Brain (organoid and tissue), 16 donors: ENCODE measurements at places on chromosomes 5 and 9.

- peak; percentile 54 for DNase-seq
Measured at GRCh38 chr9:109411798-109412352, 86.2 kb downstream of the PTPN3 start.

DNA sequence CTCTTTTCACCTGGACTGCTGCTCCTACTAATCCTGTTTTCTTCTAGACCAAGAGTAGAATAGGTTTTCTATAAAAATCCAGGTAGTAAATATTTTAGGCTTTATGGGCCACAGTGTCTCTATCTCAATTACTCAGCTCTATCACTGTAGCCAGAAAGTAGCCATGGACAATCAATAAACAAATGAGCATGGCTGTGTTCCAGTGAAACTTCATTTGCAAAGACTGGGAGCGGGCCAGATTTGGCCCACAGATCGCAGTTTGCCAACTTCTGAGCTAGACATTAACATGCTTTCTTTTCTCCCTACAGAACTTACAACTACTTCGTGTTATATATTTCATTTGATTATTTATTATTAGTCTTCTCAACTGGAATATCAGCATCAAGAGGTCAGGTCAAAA is 30.2 kb downstream of the BRINP1 start:
- peak; percentile 43 for DNase-seq

- no peak for DNase-seq
Measured at GRCh38 chr5:143370440-143370839, 33.0 kb downstream of the NR3C1 start.

- no peak for DNase-seq
Measured at GRCh38 chr5:9058161-9058560, 487.7 kb downstream of the SEMA5A start.

- no peak for DNase-seq
Measured at GRCh38 chr5:59008816-59009473, 426.1 kb downstream of the RAB3C start.

- no peak for DNase-seq
Measured at GRCh38 chr5:154714266-154714986, 40.8 kb upstream of the LARP1 start.

GRCh38 chr5:60415443-60415842 is 284.5 kb downstream of the DEPDC1B start:
- DNase-seq: no peak

GRCh38 chr9:72351538-72352453 is 13.2 kb downstream of the ZFAND5 start:
- DNase-seq: no peak

- DNase-seq: no peak
Measured at GRCh38 chr5:43242196-43242595, 50.2 kb downstream of the NIM1K start.

DNA sequence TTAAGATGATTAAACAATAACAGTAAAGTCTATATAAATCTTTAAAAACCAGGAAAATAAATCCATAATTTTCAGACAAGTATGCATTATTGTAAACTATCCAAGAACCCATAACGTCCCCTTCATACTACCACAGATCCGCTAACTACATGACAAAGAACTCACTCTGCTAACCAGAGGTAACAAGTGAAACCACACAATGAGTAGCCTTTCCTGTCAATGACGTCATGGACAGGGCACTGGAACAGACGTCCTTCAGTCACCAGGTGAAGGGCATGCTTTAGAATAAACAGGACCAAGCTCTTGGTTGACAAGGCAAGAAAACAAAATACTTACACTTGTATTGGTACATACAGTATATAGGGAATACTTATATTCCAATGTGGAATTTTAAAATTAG is 45.2 kb downstream of the RNF130 start:
- no peak for DNase-seq

DNA sequence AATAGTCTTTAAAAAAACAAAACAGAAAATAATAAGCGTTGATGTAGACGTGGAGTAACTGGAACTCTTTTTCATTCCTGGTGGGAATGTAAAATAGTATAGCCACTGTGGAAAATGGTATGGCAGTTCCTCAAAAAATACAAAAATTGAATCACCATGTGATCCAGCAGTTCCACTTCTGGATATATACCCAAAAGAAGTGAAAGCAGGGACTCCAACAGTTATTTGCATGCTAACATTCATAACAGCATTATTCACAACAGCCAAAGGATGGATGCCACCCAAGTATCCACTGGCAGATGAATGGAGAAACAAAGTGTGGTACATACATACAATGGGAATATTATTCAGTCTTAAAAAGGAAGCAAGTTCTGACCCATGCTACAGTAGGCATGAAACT is 4.2 kb upstream of the PHF2 start:
- DNase-seq: no peak

GRCh38 chr9:23412458-23412857 is 413.6 kb downstream of the ELAVL2 start:
- peak; percentile 58 for DNase-seq

GRCh38 chr5:42691413-42691937 is 65.1 kb upstream of the CCDC152 start:
- DNase-seq: peak; percentile 35

DNA sequence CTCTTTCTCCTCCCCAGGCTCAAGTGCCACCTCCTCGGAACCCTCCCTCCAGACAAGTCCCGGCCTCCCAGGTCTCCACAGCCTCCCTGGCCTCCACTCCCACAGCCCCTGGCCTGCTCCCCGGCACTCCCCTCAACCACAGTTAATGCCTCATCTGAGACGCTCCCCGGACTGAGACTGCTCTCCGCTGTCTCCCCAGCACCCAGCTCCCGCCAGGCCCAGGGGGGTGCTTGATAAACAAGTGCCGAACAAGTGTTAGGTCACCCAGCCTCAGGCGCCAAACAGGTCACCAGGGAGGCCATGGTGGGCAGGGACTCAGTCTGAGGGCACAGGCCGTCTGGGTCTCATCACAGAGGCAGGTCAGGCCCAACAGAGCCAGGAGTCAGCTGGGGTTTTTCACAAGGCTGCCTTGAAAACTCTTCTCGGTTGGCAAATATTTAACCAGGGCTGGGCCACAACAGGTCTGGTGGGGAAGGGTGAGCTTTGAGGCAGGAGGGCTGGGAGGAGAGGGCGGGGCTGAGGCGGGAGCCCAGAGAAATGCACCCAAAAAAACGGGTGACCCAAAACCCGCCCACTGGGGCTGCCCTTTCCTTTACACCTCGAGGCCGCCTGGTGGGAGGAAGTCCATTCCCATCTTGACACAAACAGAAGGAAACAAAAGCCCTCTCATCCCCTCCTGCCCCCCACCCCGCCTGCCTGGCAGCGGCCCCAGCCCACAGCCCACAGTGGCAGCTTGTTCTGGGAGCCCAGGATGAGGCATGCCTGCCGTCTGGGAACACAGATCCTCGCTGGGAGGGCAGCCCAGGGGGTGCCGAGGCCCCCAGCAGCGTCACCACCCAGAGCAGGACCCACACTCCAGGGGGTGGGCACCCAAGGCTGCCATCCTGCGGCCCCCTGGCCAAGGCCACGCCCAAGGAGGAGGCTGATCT is 66.6 kb upstream of the STXBP1 start:
- peak; percentile 65 for DNase-seq

DNA sequence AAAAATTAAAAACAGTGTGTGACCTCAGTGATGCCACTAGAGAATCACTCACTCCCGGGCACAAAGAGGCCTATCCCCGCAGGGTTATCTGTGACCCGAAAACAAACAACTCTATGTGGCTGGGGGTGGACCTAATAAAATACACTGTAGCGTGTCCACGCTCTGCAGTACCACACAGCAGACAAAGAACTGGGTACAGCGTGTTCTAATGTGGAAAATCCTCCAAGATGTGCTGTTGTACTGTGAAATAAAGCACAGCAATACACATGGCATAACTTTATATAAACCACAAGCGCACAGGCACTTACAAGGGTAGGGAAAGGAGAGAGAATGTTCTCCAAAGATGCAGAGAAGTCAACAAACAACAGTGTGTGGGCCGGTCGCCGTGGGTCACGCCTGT is 8.1 kb upstream of the SLC34A1 start:
- DNase-seq: no peak

- DNase-seq: peak; percentile 73
Measured at GRCh38 chr5:174514983-174515394, 209.4 kb upstream of the MSX2 start.

GRCh38 chr9:90308691-90309090 is 333.9 kb downstream of the DIRAS2 start:
- DNase-seq: peak; percentile 50

GRCh38 chr5:73387601-73388305 is 60.8 kb downstream of the FOXD1 start:
- DNase-seq: no peak

DNA sequence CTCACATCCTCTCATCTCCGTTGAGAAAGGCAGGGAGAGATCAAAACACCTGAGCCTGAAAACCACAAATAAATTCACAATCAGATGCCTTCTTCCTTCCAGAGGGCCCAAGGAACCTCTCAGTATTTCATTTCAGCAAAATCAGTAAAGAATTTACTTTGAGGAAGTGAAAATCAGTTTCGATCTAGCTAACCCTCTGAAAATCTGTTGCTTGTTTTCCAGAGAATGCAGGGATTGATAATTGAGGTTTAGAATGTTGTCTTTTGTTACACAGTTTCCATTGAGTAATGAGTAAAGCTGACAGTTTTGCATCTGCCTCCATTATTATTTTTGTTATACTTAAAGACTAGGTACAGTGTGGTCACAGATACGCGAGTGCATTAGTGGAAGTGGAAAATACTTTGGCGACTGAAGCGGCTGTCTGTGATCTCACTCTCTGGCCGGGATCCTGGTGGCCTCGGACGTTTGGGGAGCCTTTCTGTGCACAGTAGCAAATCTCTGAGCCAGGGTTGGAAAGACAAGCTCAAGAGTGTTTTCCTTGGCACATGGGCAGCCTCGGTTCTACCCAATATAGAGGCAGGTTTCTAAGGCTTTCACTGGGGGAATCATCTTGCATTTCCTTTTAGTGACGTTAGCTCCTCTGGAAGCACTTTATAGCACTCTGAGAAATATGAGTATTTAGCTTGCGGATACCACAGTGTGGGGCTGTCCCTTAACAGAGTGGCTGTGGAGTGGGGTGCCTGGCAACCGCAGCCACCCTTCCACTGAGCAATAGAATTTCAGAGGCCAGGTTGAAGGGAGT is 32.2 kb upstream of the ANGPTL2 start:
- no peak for DNase-seq

DNA sequence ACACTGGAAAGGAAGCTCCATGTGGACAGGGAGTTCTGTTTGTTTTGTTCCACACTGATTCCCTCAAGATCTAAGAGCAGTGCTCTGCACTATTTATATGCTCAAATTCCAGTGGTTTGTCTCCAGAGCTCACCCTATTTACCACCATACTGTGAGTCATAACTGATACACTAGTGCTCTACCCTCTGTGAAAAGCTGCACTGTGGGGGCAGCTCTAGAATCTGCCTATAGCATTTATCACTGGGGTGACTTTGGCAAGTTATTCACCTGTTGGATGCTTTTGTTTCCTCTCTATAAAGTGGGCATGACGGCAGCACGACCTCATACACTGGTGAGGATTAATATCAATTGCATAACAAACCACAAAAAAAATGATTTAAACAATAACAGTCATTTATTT is 307.8 kb downstream of the NR2F1-AS1 start:
- no peak for DNase-seq

GRCh38 chr9:87501806-87502205 is 4.1 kb downstream of the DAPK1 start:
- no peak for DNase-seq

GRCh38 chr5:124297826-124298225 is 448.6 kb downstream of the ZNF608 start:
- DNase-seq: no peak

DNA sequence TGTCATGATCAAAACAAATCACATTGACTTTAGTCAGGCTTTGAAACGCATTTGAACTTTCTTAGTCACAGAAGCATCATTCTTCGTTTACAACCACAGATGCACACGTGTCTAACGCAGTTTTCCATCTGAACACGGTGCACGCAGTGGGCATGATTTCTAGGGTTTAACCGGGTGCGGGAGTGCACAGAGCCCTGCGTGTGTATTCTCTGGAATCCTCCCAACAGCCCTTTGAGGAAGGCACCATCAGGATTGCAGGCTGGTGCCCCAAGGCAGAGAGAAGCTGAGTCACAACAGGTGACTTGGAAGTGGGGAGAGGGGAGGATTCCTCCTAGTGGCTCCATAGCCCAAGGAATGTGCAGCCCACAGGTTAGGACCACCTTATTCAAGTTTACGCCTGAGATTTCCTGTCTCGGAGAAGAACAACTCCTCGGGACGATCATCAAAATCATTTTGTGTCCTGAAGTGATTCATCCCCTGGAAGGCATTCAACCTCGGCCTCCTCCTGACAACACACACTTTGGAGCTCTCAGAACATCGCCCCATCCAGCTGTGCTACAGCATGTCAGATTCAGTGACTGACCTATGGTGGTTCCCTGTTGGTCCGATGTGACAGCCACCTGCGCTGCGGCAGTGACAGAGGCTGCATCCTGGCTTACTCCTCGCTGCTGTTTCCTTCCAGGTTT is 13.1 kb downstream of the ROPN1L start:
- no peak for DNase-seq

GRCh38 chr5:36683821-36684434 is 77.5 kb downstream of the SLC1A3 start:
- DNase-seq: no peak
